Activated CD4-positive, CD25-positive, alpha-beta regulatory T cell treated with anti-CD3 and anti-CD28 coated beads, Interleukin-2, amount 50 U/mL, for 72 hours (primary cell): ENCODE measurements at places on chromosomes 2 and 18.

DNA sequence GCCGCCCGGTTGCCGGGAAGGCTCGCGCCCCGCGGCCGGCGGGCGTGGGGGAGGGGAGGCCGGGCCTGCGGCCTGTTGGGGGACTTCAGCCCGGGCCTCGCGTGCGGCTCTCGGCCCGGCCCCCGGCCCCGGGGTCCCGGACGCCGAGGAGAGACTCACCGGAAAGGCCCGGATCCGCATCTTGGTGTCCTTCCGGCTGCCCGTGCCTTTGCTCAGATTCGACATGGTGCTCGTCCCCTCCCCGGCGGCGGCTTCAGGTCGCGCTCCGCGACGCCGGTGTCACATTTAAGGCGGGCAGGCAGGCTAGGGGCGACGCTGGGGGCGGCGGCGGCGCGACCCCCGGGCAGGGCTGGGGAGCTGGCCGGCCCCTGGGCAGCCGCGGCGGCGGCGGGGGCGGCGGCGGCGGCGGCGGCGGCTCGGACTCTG is 365 bp downstream of the CUL3 start:
- peak; percentile 70 for DNase-seq

DNA sequence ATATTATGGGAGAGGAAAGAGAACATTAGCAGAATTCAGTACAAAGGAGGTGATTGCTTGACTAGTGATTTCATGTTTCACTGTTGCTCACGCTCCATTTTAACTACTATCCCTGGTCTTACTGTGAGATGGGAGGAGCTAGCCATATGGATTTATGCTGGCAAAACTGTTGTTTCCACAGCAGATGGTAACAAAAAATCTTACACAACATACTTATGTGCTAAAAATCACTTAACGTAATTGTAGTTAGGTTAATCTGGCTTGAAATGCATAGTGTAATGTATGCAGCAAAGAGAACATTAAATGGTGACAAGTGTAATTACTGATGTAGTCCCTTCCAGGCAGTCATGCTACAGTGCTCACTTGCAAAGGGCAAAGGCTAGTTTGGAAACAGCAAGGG is 155.6 kb upstream of the LYPD1 start:
- no peak for DNase-seq

DNA sequence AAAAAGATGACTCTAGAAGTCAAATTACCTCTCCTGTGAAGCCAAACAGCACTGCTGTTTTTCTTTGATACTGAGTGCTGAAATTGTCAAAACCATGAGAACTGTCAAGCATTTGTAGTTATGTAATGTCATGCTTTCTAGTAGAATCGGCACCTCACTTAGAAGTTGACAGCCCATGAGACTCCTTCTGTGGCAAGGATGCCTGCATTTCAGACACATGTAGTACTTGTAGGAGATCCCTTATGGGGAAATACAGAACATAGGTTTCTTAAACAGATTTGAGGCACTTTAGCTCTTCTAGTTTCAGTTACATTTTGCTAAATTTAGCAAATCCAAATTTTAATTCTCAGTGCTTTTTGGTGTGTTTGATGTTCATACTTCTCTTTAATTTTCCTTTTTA is 15.7 kb downstream of the ZNF407 start:
- DNase-seq = no peak

DNA sequence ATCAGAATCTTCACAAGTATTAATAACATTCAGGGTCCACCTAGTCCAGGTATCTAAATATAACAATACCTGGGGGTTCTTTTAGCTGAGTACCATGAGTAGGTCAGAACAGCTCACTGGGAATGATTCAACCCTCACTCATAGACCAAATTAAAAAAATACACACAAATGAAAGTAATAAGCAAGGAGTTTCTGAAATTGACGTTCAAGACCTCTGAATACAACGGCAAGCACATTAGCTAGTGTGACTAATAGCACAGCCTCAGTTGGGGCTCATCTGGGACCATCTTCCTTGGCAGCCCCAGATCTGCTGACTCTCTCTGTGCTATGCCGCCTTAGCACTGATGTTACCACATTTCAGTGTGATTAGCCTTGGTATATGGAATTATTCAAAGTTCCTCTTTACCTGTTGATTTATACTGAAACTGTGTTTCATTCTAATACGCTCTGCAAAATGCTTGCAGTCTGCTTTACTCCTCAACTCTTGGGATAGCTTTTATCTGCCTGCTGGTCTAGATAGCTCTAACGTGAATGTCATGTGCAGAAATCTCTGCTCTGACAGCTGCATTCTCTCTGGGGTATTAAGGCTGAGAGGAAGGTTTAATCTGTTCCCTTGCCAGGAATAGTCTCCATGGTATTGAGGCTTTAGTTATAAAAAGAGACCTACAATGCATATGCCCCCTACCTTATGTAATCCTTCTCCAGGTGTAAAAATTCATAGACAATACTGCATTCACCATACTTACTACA is 153.3 kb downstream of the METTL4 start:
- no peak for DNase-seq

DNA sequence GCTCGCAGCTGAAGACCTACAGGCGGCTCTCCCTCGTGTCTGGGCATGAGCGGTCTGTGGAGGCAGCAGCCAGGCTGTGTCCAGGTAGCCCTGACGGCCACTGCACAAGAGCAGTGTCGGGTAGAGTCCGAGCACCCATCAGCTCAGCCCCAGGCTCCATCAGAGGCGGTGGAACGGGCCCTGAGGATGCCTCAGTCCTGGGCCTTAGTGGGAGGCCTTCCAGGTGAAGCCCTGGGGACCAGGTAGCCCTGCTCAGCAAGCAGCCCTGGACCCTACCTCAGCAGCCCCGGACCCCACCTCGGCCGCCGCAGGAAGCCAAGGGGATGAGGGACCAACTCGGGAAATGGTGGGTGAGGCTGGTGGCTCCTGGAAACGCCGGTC is 21.3 kb upstream of the KLF11 start:
- DNase-seq = no peak

- no peak for DNase-seq
Measured at GRCh38 chr2:28096421-28096820, 205.9 kb downstream of the BABAM2 start.

DNA sequence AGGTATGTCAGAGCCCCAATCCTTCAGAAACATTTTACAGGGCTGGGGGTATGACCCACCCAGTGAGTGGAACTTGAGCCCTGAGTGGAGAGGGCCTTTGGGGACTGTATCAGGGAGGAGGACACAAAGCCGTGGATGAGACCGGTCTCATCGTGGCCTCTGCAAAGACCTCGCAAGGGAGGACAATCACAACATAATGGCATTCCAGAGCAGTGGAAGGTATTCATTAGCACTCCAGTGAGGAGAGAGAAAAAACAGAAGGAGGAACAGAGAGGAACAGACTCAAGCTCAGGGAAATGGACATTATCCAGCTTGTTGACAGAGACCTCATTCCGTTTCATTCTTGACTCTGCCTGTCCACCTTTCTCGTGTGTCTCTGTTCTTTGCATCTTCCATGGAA is 38.8 kb upstream of the CTAGE1 start:
- DNase-seq = no peak

GRCh38 chr2:127690696-127691095 is 10.6 kb upstream of the SFT2D3 start:
- DNase-seq = no peak

GRCh38 chr2:158772306-158773078 is 22.6 kb upstream of the DAPL1 start:
- DNase-seq = no peak

DNA sequence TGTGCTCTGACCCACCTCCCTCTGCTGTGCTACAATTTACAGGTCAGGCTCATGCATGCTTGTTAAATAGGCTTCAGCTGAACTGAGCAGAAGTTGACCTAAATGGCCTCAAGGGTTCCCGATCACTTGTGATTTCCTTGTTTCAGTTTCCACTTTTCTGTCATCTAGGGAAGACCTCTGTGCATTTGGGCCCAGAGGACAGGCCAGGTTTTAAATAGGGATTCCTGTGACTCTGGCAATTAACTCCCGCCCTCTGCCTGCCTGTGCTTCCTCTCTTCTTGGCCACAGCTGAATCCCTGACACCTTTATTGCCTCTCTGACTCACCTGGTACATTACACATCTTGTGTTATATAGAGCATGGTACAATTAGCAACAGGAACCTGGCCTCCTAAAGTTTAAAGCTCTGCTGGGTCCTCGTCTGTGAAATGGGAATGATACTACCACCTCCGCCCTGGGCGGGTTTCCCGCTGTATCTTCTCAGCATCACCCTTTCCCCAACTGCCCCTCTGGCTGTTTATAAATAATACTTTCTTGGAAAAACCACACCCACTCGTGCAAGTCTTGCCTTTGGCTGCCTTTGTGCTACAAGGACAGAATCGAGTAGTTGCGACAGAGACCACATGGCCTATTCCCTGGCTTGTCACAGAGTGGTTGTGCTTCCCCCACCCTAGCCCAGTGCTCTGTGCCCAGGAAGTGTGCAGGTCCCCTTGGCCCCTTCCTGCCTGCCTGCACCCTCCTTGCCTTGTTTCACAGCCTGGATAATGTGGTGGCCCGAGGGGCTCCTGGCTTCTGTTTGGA is 7.9 kb downstream of the CABLES1 start:
- DNase-seq = no peak

- no peak for DNase-seq
Measured at GRCh38 chr2:110977403-110977802, 143.3 kb upstream of the BCL2L11 start.

- no peak for DNase-seq
Measured at GRCh38 chr2:69047625-69048145, 34.7 kb downstream of the ANTXR1 start.

GRCh38 chr2:49514201-49514600 is 359.9 kb upstream of the FSHR start:
- no peak for DNase-seq

DNA sequence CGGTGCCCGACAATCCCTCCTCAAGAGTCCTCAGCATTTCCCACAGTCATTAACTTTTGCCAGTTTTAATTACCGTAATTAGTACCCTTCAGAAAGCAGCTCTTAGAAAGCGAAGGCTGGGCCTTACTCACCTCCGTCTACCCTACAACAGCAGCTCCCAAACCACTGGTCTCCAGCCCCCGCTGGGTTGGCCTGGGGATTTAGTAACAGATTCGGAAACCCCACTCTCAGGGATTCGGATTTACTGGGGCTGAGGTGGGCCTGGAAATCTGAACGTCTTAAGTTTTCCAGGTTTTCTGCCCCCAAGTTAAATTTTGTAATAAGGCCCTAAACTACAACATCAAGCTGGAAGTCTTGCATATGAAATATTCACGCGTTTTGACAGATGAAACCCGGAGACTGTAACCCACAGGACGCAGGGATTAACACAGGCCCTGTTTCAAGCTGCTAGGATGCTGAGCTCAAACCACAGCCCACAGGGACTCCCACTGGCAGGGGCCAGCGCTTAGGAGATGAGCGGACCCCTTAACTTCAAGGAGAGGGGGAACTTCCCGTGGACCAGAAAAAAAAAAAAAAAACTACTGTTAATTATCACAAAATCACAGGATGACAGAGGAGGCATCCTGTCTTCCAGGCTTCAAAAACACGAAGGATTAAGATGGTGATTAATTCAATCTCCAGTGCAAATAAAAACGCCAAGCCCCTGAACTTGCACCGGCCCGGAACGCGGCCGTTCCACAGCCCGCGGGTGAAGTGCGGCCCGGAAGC is 985 bp downstream of the ILKAP start:
- DNase-seq = no peak

GRCh38 chr18:12283256-12283655 is 24.8 kb upstream of the TUBB6 start:
- DNase-seq = no peak

DNA sequence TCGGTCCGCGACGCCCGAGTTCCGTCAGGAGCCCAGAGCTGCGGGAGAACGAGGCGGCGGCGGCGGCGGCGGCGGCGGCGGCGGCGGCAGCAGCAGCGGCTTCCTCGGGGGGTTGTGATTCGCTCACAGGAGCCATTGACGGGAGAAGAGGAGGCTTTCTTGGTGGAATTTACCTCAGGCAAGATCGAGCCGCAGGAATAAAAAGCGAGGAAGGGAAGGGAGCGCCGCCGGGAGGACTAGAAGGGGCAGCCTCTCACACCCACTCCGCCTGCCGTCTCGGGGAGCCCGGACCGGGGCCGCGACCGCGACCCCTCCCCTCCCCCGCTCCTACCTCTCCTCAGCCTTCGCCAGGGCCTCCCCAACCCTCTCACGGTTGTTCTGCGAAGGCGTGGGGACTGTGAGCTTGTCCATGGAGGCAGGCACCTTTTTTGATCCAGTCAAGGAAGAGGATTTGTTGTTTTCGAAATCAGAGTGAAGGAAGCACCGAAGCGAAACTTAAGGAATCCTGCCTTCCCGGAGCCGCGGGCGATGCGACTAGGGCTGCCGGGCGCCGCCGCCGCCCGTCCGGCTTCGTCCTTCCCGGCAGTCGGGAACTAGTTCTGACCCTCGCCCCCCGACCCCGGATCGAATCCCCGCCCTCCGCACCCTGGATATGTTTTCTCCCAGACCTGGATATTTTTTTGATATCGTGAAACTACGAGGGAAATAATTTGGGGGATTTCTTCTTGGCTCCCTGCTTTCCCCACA is 506 bp downstream of the BMPR2 start:
- peak; percentile 52 for DNase-seq

DNA sequence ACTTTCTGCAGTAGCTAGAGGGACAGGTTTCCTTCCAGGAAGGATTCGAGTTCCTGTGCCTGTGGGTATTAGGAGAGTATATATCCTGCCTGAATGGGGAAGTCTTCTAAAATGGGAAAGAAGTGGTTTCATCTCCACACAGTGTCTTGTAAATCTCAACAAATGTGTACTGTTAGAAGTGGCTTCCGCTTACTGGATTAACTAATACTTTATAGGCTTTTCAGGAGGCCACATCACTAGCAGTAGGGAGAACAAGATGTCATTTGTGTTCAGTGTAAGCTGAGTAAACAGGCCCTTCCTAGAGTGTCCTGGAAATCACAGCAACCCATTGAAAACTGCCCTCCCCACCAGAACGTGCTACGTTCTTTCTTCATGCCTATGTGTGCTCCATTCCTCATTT is 12.5 kb upstream of the POLR1B start:
- DNase-seq = no peak

GRCh38 chr18:77160515-77160914 is 27.9 kb upstream of the MBP start:
- no peak for DNase-seq

GRCh38 chr2:202022755-202023154 is 10.9 kb upstream of the FZD7 start:
- no peak for DNase-seq

DNA sequence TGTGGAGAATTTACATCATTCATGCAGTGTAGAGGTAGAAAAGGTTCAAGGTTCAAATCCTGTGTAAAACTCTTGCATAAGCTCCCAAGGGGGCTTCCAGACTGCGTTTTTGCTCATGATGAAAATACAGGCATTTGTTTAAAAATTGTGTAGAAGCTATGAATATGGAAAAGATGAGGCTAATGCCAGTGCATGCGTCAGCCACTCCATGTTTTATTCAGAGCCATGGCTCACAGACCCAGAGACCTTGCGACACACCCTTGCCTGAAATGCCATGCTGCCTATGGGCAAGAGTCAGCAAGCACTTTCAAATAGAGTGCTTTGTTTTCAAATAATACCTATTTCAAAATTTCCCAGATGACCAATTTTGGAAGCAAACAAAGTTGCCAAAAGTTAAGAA is 262.3 kb downstream of the TRIB2 start:
- no peak for DNase-seq
